Stimulated activated CD4-positive, alpha-beta T cell treated with anti-CD3 and anti-CD28 coated beads, Interleukin-1b, Interleukin-23, amount 100 ng/mL, for 1 hour (primary cell): ENCODE measurements at places on chromosomes 2 and 18.

DNA sequence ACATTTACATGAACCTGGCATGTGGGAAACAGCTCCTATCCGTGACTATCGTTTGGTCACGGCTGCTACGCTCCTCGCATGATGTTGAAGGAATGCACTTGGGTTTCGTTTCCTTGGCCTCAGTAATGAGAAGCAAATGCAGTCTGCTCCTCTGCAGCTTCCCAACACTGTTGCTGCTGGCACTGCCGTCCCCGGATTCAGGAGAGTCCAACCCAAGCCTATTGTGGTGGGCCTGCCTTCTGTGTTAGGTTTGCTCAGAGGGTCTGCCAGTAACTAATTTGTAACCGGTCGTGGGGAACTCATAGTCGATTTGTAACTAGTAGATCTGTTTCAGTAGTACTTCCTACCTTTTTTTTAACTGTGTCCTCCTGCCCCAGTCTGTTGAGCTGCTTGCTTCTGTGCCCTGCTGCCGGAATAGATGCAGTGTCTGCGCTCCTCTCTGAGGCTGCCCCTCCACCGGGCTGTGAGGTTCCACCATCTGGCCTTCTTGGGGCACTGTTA, 58.4 kb downstream of the WDSUB1 start:
- no peak for DNase-seq

DNA sequence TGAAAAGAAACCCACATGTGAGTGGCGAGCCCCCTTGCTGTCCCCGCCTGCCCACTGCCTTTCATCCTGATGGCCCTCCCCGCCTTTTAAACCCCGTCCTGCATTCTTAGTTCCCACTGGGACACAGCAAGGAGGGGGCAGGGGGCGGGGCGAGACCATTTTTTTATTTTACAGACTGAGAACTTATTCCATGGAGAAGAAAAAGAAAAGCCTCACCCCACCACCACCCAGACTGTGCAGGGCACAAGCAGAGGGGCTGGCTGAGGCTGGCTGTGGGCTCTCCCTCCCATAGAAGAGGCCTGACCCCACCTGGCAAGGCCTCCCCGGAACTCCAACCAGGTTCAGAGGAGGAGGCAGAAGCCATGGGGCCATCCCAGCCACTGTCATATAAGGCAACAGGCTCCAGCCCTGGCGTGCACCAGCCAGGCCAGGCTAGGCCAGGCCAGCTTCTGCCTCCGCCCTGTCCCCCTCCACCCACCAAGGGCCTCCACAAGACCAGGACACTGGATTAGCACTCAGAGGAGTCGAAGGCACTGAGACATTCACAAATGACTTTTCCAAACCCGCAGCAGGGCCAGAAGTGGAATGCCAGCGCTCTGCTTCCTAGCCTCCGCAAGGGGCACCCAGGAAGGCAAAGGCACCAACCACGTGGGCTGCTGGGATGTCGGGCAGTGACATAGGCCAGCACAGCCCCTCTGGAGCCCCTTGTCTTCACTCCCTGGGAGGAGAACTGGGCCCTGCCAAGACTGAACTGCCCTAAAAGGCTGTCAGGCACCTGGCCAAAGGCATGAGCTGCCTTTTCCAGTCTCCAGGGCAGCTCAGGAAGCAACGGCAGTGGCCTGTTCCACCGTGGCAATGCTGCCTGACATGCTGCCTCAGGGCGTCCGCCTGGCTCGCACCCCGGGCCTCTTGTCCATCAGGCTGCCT, 37.5 kb upstream of the SEMA4C start:
- no peak for DNase-seq

- DNase-seq: no peak
These were observed 95.2 kb downstream of the EPB41L5 start for GRCh38 chr2:120108049-120108448.

GRCh38 chr2:10438688-10439087, 9.4 kb downstream of the ODC1 start:
- no peak for DNase-seq

DNA sequence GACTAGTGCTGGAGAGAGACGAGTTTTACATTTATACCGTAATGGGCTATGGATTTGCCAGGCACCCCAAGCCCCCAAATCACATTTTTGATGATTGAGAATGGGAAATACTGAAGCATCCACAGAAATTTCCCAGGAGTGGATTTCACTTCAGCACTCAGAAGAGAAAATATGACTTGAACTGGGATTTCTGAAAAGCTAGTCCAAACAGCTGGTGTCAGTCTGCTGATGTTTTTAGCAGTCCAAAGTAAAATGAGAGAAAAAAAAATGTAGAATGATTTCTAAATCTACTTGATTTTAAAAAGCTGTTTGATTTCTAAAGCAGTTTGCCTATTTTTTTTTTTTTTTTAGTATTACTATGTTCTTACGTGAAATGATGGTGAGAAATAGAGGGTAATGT, 105.0 kb downstream of the PLEKHM3 start:
- DNase-seq: no peak

- DNase-seq: no peak
These were observed 10.0 kb downstream of the SUPT7L start for GRCh38 chr2:27653397-27653796.

- no peak for DNase-seq
These were observed 131.1 kb upstream of the FAM98A start for GRCh38 chr2:33730193-33730592.

GRCh38 chr2:171325886-171326585, 107.8 kb downstream of the METTL8 start:
- no peak for DNase-seq

DNA sequence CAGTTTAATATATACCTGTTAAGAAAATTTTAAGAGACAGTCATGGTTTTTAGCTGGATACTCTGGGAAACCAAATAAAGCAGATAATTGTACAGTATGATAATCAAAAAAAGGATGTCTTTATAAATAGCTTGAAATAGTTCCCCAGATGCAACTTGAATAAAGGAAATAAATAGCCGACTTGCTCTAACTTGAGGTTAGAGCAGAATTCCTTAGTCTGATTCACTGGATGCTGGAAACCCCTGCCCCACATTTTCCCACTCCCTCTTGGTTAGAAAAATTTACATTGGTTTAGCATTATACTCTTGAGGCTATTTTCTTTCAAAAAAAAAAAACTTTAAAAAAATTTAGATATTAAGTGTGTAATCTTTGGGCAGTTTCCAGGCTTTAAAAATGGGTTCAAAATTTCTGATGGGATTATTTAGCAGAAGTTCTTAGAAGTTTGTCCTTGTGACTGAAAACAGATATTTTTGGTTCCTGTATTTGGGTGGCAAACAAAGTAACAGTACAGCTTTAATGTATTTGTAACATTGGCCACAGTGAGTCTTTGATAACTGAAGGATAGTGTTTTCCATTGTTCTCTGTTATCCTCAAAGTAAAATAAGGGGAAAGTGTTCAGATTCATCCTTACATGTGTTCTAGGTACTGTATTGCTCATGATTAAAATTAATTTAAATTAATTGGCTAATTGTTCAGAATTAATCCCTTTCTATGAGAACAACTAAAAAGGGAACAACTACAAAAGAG, 39.6 kb downstream of the ITGAV start:
- DNase-seq: no peak

DNA sequence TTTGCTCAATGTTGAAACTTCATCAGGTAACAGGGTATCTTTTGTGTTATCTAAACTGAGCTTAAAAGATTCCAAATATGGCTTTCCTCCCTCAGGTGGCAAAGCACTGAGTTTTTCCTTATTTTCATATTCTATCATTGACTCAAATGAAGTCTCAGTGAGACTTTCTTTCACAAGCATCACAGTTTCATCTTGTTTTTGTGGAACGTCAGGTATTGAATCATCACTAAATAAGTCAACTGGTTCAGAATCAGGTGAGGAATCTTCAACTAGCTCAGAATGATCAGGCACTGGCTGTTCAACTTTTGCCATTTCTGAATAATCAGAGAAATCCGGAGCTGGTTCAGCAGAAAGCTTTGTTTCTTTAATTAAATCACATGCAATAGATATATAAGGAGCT, 24.6 kb downstream of the RTN4 start:
- DNase-seq: no peak

GRCh38 chr2:28650266-28650584, 101.4 kb upstream of the PPP1CB start:
- no peak for DNase-seq

GRCh38 chr2:96098900-96099590, 17.3 kb downstream of the ADRA2B start:
- DNase-seq: no peak

DNA sequence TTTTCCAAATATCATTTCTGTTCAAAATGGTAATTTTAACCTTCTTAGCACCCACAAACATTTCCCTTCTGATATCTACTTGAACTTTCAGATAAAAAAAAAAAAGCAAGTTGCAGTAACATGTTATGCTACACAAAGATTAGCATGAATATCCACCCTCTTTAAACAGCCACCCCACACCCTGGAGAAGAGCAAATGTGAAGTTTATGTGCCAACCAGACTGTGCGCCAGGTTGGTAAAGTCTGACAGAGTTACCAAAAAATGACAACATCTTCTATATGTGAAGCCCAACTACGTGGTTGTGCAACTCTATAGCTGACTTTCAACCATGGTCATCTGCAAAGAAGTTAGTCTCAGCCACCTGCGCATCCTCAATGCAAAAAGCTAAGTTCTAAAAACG, 62.6 kb downstream of the BCL11A start:
- DNase-seq: no peak

DNA sequence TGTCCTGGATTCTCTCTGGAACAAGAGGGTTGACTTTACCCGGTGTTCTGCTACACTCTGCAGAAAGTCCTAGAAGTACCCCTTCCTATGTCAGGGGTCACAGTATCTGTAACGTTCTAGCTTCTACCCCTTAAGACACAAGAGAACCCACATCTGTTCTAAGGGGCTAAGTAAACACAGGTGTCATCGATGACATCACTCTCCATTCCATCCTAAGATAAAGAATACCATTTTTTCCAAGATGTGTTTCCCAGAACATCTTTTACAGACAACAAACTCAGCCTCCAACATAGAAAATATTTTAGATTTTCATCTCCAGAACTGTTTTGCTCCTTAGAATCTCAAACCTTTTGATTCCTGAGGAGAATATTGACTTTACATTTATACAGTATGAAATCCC, 239.1 kb downstream of the TRIB2 start:
- no peak for DNase-seq

DNA sequence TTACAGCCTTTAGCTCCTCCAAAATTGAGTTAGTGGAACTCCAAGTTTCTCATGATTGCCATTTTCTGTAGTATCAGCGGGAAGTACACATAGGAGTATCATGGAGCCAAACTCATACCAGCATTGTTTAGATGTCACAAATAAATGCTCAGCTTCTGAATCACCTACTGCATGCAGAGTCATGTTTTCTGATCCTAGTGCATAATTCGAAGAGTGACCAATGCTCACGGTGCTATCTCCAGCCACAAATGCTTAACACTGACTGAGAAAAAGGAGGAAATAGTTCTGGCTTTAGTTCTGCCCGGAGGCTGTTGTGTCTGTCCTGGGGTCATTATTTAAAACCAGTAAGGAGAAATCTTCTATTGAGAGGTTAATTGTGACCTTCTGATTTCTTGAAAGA, 45.4 kb upstream of the LRATD1 start:
- DNase-seq: no peak

- DNase-seq: peak; percentile 20
These were observed 799.7 kb upstream of the ACVR2A start for GRCh38 chr2:147045113-147045512.

DNA sequence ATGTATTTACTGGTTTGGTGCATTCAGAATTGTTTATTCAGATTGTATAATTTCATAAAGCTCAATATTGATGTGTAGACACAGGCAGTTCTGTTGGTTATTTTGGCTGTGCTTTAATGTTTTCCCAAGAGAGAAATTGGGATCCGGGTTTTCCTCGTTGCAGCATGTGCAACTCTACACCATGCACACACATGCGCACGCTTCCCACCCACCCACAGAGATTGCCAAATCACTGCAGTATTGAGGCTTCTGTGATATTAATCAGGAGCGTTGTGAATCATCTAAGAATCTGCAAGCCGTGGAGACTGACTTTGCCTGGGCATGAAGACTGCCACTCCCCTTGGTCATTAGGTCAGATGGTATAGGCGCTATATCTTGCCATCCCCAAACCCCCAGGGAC, 571.5 kb downstream of the SLC4A3 start:
- DNase-seq: no peak

GRCh38 chr2:224843141-224843540, 127.0 kb upstream of the CCDC195 start:
- DNase-seq: no peak

DNA sequence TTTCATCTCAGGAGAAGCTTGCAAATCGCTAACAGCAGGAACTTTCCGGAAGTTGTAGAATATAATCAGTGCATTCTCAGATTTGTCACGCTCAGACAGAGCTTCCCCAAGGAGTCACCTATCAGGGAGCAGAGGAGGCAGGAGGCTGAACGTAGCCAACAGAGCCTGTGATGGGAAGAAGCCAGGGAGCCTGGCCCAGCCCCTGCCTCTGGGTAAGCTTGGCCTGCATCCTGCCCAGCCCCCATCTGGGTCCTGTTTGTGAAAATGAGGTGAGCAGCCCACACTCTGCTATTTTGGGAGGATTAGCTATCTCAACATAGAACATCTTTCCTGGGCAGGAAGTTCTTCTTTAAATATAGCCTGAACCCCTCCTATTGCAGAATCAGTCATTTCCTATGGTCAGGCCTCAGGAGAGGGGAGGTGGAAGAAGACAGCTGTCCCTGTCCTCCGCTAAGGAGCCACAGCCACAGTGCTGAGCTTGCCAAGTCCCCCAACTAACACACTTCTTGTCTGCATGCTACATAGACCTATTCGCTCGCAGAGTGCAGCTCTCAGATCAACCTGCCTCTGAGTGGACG, 19.2 kb upstream of the PKDCC start:
- DNase-seq: no peak

- DNase-seq: no peak
These were observed 135.8 kb downstream of the SH3RF3 start for GRCh38 chr2:109264595-109265328.

GRCh38 chr2:98348066-98348561, 1.9 kb downstream of the CNGA3 start:
- DNase-seq: no peak

GRCh38 chr2:53460937-53461336, 306.7 kb upstream of the CHAC2 start:
- DNase-seq: no peak

- DNase-seq: no peak
These were observed 78.6 kb upstream of the LDLRAD4 start for GRCh38 chr18:13139885-13140450.
